Right ventricle myocardium superior (tissue), 1 donor: ENCODE measurements at places on chromosomes 4 and X. TPM values are rescaled to one million over a fixed set of nuclear protein-coding genes. Genes with fewer than 3 reads are reported as not detected.

MAGEB17 gene
- not detected for total RNA-seq

DCUN1D4 gene
- 35.2 TPM for total RNA-seq

DDX53 gene
- not detected for total RNA-seq

EDNRA gene
- 3.7 TPM for total RNA-seq

GC gene
- total RNA-seq = 0.24 TPM

GIMD1 gene
- total RNA-seq = not detected

PLRG1 gene
- 35.9 TPM for total RNA-seq

PITX2 gene
- not detected for total RNA-seq

DNA sequence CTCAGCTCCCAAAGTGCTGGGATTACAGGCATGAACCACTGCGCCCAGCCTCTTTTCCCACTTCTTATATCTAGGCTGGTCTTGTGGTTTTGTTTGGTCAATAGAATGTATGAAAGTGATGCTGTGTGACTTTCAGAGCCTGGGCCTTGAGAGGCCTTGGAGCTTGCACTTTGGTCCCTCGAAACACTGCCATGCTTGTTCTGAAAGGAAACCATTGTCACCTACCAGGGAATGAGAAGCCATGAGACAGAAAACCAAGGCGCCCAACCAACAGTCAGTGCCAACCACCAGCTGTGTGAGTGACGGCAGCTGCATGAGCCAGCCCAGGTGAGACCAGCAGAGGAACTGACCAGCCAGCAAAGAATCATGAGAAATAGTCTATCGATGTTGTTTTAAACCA, 57.4 kb downstream of the SCD5 start:
- no peak for DNase-seq

- peak; percentile 36 for DNase-seq
Measured at GRCh38 chr4:948101-948935, 16.1 kb downstream of the TMEM175 start.

- no peak for DNase-seq
Measured at GRCh38 chrX:134545510-134545909, 85.5 kb downstream of the HPRT1 start.

GRCh38 chr4:149140841-149141240, 674.8 kb downstream of the IQCM start:
- no peak for DNase-seq

GRCh38 chrX:69178592-69178991, 13.3 kb upstream of the PJA1 start:
- no peak for DNase-seq

DNA sequence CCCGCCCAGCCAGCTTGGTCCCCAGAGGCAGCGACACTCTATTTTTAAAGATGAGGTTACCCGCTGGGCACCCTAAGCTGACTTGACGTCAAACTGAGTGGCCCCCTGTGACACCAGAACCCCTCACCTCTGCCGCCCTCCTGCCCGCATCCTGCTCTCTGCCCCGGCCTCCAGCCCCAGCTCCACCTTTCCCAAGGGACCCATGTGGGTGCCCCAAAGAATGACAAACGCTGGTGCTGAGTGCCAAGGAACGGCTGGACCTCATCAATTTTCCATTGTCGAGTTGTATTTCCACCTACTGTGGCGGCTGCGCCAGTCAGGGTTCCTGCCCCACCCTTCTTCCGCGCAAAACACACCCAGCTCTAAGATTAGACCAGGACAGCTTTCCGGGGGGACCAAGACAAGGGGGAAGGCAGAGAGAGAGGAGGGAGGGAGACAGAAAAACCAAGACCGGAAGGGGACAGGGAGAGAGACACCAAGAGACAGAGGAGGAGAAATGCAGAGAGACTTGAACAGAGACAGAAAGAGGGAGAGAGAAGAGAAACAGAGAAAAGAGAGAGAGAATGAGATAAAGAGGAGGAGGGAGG, 2.0 kb downstream of the PRKX start:
- DNase-seq = peak; percentile 36

DNA sequence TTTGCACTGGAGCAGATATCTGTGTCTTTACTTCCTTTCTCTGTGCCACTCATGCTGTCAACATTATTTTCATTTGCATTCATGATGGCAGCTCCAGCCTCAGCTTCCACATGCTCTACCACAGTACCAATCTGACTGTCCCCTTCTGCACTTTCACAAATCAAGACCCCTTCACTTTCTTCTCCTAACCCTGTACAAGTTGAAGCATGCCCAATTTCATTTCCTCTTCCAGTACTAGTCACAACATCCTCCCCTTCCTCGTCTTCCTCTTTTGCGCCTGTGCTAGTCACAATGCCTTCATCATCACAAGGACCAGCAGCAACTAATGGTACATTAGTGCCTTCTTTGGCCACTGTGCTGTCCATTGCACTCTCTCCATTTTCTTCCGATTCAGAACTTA, 26.5 kb downstream of the BOD1L1 start:
- DNase-seq = no peak

DNA sequence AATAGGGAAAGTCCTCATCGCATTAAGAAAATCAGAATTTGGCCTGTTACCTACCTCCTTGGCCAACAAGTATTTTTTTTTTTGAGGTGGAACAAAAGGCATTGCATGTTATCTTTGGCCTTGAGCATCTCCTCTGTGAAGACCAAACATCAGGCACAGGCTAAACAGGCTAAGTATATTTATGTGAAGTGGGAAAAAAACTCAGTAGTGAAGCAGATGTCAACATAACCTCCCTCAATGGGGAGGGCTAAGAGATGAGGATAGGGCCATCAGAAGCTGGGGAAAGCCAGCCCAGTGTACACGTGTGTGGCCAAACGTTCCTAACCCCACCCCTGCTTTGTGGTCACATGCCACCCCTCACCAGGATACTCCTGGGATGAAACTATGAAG, 102.5 kb downstream of the FNIP2 start:
- DNase-seq = no peak

DNA sequence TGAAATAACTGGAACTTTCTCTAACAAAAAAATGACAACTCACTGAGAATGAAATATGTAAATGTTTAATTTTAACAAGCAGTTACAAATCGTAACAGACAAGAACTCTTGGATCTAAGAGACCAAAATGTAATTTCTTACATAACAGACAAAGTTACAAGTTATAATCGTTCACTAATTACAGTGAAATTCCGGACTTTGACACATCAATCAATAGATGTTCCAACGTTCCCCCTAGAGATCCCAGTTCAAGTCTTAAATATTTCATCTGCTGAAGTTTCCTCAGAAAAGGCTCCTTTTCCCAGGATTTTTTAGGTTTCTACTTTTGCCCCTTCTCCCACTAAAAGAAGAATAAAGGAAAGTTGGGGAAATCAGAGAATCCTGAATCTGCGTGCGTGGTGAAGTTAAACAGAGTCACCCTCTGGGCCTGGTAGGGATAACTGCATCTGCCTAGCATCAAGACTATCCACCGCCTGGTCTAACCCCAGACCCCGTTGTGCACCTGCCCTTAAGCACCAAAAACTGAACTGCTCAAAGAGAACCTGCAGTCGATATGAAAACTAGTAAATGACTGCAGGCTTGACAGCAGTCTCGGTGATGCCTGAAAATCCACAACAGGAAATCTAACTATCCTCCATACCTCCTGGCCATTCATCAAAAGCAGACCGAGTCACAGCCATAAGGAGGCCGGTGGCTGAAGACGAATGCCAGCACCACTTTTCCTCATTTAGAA, 2.3 kb downstream of the IRF2 start:
- no peak for DNase-seq

DNA sequence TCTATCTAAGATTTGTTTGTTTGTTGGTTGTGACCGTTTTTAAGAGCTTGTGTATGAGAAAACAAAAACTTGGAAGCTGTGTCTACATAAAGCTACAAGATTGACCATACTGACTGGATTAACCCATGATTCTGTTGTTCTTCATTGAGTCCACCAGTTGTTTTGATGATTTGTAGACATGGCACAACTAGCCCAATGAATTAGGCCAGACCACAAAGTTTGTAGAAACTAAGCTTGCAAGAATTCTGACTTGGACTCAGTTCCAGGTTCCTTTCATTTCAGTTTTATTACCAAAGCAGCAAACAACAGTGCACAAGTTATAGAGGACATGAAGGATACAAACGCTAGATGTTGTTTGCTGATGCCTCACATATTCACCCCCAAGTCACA, 119.3 kb downstream of the RASGEF1B start:
- no peak for DNase-seq

GRCh38 chrX:55778322-55778721, 60.8 kb downstream of the RRAGB start:
- no peak for DNase-seq

GRCh38 chrX:24293412-24293811, 20.5 kb downstream of the SUPT20HL2 start:
- no peak for DNase-seq

DNA sequence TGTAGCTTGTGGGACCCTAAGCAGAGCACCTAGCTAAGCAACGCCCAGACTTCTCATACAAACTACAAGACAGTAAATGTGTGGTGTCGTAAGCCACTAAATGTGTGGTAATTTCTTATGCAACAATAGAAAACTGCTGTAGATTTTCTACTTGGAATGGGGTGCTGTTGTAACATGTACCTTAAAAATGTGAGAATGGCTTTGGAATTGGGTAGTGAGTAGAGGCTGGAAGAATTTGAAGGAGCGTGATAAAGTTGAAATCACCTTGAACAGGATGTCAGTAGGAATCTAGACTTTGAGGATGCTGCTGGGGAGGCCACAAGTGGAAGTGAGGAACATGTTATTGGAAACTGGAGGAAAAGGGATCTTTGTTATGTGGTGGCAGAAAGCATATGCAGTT, 43.2 kb upstream of the FUNDC1 start:
- DNase-seq = no peak

GRCh38 chr4:111174331-111174730, 551.5 kb upstream of the PITX2 start:
- DNase-seq = no peak

DNA sequence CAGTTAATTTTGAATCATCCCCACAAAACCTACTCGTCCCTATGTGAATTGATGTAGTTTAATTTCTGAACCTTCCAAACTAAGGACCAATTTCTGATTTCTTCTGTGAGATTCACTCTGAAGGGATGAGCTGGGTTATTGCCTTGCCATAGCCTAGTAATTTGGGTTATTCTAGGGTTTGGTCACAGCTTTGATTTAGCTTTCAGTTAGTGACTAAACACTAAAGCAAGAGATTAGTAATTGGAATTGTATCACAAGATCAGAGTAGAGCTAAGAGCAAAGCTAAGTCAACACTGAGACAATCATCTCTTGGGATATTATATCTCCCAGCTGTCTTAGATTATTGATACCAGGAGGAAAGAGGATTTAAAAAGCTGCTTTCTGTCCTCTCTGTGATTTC, 588.0 kb downstream of the CCSER1 start:
- no peak for DNase-seq

DNA sequence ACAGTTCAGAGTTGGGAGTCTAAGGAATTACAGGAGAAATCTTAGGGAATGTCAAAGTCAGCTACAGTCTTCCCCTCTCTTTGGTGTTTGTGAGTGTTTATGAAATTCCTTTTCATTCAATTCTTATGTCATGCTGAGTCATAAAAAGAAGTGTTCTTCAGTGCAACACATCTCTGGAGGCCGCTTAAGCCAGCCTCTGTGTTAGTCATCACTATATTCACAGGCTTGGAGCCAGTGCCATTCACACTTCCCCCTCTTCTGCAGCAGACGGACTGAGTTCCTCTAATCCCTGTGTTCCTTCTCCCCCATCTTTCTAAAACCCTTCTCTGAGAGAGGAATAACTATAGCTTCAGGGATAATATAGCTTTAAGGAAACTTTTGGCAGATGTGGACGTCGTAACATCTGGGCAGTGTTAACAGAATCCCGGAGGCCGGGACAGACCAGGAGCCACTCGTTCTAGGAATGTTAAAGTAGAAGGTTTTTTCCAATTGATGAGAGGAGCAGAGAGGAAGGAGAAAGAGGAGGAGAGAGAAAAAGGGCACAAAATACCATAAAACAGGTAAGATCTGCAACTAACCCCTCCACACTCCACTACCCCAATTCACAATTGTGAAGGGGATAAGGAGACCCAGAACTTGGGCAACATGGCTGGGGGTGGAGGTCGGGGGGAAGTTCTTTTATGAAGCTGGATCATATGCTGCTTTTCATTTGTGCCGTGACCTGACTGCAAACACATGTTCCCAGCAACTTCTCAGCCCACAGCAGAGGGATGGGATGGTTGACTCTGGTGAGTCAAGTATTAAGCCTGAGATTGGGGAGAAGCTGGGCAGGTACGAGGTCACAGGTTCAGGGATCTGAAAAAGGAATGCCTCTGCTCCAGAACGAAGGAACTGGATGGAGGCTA, at the start of gene SRPX2:
Gene SRPX2, plus strand, starts transcription at position 244 of the 905 bp plus-strand sequence. CDS start 2,124 bp downstream, outside the sequence.
- peak; percentile 43 for DNase-seq

DNA sequence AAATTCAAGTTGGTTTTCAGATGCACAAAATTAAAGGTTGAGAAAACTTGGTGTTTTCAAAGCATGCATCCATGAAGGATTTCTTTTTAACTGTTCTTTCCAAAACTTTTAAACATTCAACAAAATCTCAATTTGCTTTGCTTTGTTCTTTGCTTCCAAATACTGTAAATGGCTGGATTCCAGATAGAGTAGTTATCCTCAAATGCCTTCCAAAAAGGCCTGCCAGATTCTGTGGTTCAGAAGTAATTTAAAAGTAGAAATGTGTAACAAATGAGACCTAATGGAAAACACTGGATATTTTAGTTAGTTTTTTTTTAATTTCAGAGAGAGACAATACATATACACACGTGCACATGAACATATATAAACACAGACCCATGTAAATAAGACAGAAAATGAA, 97.3 kb downstream of the NR3C2 start:
- no peak for DNase-seq

DNA sequence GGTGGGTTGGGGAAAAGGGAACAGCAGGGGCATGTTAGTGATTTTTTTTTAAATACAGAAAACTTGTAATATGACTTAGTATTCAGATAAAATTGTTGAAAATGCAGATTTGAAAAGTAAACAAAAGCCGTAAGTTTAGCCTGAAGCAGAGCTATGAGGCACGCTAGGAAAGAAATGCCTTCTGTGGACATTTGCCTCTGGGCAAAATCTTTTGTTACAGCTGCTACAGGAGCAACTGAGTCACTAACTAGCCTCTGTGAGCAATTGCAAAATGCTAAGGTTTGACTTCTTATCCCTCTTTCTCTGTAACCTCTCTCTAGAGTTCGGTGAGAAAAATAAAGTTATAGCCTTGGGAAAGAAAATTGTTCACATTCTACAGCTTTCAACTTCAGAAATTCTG, 350.0 kb downstream of the SLC7A11 start:
- no peak for DNase-seq

- no peak for DNase-seq
Measured at GRCh38 chrX:132227383-132228112, 8.3 kb upstream of the RAP2C start.

DNA sequence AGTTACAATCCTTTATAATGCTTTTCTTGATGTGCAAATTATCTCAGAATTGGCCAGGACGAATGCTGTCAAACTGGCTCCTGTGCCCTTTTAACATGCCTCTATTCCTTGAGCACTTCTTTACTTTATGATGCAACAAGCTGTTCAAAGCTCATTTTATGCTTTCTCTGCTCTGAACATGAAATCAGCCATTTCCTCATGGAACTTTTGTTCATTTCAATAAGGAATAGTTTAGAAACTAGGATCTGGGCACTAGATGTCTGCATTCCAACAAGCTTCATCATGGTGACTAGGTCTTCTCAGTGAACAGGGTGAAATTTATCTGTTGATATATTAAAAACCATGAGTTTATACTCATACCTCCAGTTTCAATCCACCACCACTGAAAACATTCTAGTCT, 87.3 kb upstream of the TEX13A start:
- no peak for DNase-seq

GRCh38 chrX:153967536-153968224, 3.9 kb downstream of the HCFC1 start:
- DNase-seq = no peak

GRCh38 chrX:150377005-150377404, 13.9 kb downstream of the MAMLD1 start:
- no peak for DNase-seq
